ENCODE measurements at places on chromosomes 2 and 18.

DNA sequence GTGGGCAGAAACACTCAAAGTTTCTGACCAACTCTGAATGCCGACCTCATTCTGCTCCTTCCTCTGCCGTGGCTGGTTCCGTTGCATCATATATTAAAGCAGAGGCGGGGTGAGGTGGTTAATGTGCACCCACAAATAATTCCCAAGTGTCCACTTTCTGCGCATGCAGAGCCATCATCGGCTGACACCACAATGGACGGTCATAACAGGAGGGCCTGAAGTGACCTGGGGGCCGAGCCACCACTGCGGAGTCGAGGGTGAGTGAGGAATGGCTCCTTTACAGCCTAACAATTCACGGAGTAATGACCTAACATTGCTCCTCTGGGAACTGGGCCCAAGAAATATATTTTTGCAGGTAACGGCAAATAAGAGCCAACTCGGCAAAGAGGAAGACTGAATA, 32.9 kb upstream of the GLI2 start:
- DNase-seq, result no peak

GRCh38 chr18:37253394-37254235, 312.0 kb downstream of the CELF4 start:
- DNase-seq, result no peak

- DNase-seq, result no peak
Measured at GRCh38 chr2:160175169-160176134, 24.6 kb downstream of the ITGB6 start.

DNA sequence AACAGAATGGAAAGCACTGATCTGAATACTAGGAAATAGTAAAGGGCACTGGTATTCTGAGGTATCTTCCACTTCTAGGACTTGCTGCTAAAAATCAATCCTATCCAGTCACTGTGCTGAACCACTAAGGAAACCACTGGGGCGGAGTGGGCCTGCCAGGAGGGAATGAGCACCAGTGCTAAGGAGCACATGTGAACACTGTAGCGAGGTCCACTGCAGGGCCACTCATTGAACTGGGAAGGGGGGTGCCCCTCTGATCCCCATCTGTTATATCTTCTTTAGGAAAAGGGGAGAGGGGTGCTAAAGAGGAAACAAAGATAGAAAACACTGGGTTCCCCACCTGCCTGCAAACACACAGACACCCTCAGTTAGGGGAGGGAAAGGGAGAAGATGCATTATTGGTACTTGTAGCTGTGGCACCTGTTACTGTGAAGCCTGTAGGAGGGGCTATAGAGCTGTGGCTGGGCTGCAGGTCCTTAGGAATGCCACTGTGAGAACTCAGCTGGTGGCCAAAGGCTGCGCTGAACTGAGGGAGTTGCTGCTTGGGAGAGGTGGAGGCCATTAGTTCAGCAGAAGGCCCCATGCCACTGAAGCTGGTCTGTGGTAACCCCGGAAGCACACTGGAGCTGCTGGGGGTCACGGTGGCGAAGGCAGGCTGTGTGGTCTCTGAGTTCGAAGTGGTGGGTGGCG, 81.8 kb downstream of the INO80D start:
- DNase-seq, result no peak

GRCh38 chr18:23802817-23803216, 113.6 kb downstream of the LAMA3 start:
- no peak for DNase-seq

DNA sequence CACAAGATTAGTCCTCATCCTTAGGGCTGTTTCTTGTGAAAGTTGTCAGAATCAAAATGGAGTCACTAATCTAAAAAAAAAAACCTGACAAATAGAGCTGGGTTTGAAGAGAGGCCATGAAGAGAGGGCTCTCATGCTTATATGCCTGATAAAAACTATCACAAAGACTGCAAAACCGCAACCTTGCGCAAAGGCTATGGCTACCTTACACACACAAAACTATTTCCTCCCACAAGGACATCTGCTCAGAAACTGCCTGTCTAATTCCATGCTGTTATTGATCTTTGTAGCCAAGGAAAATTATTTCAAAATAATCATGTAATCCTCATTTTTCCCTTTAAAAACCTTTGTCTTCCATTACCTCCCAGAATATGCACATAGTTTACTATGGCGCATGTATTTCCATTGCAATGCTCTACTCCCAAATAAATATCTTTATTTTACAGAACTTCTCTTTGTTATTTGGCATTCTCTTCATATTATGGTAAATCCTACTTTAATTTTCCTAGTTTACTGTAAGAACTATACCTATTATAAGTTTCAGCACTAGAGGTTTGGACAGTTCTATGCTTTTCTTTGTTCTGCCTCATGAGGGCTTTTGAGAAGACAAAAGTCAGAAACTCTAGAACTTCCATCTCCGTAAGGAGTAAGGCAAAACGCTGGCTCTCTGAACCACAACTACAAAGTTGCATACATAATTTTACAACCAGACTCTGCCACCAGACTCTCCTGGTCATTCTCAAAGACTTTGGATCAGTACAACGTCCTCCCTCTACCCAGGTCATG, 9.6 kb upstream of the DPYSL5 start:
- no peak for DNase-seq

- no peak for DNase-seq
Measured at GRCh38 chr2:181523756-181524155, 66.6 kb downstream of the ITGA4 start.

DNA sequence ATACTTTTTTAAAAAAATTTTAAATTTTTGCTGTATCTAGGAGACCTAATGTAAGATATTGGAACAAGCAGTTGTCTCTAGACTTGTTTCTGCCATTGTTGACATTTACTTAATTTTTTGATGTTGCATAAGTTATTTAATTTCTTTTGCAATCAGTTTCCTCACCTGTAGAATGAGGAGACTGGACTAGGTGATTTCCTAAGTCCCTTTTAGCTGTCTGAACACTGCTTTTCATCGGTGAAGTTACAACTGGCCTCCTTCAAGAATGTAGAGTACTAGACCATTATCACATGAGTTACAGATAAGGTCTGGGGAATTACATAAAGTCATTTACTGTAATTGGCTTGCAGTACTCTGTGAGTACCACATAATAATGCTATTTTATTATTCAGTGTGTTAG, 147.6 kb downstream of the LTBP1 start:
- no peak for DNase-seq

DNA sequence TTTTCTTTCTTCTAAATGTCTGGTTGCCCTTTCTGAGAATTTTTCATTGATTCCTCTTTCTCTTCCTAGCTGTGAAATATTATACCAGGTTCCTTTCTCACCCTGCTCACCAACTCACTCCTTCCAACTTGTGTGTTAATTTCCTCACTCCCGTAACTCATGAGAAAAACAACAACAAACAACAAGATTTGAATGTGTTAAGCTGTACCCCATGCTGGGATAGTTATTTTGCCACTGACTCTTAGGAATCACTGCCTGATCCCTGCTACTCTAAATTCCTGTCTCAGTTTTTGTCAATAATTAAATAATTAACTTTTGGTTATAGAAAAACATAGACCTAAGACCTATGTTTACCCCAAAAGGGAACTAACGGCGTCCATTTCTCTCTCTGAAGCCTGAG, 242.7 kb downstream of the DPP10 start:
- DNase-seq, result no peak

- DNase-seq, result no peak
Measured at GRCh38 chr2:240981280-240981679, 17.1 kb upstream of the SNED1 start.

GRCh38 chr18:63342206-63342605, 22.6 kb upstream of the BCL2 start:
- DNase-seq, result no peak

DNA sequence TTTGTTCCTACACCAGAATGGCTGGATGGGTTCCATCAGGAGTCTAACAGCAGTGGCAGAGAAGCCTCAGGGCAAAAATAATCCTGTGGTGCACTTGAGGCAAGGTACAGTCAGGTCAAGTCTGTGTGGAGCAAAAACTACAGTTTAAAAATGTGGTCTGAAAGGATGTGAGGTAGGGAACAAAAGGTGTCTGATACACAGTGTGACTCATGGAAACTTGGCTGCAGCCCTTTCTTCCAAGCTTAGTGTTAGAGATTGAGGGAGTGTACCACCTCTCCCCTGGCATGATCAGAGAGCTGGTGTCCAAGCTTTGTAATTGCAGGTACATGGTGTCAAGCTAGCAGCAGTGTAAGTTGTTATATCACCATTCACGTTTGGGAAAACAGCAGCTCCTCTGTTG, 8.9 kb downstream of the ANKAR start:
- peak; percentile 70 for DNase-seq

GRCh38 chr18:9079818-9080528, 22.5 kb upstream of the NDUFV2 start:
- no peak for DNase-seq

- DNase-seq, result no peak
Measured at GRCh38 chr2:161576421-161576820, 47.8 kb upstream of the SLC4A10 start.

- DNase-seq, result no peak
Measured at GRCh38 chr2:97926946-97927345, 68.8 kb downstream of the TMEM131 start.

GRCh38 chr2:215422676-215423075, 13.2 kb downstream of the FN1 start:
- DNase-seq, result no peak

DNA sequence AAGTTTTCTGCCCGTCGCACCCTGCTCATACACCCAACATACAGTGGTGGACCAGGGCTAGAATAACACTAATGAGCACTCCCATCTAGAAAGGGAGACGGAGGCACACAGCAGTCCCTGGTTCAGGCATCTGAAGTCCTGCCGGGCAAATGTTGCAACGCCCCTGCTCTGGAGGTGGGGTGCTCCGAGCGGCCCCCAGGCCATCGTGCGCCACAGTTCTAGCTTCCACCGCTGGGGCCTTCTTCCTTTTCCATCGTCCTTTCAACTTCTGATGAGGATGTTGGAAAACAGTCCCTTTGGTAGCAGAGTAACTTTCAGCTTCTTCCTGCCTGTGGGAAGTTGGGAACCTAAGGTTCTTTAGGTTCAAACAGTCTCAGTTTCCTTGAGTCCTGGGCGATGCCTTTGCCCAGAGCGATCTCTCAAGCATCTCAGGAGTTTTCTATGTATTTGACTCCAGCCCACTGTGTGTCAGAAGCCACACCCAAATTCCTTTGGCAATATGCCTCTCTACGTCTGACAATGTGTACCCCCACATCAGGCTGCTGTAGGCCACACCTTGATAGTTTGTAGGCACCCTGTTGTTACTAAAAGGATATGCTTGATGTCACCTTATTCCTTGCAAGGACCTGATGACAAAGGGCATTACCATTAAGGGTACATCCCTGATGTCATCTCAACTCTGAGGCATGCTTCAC, 258.8 kb downstream of the GLI2 start:
- DNase-seq, result no peak

DNA sequence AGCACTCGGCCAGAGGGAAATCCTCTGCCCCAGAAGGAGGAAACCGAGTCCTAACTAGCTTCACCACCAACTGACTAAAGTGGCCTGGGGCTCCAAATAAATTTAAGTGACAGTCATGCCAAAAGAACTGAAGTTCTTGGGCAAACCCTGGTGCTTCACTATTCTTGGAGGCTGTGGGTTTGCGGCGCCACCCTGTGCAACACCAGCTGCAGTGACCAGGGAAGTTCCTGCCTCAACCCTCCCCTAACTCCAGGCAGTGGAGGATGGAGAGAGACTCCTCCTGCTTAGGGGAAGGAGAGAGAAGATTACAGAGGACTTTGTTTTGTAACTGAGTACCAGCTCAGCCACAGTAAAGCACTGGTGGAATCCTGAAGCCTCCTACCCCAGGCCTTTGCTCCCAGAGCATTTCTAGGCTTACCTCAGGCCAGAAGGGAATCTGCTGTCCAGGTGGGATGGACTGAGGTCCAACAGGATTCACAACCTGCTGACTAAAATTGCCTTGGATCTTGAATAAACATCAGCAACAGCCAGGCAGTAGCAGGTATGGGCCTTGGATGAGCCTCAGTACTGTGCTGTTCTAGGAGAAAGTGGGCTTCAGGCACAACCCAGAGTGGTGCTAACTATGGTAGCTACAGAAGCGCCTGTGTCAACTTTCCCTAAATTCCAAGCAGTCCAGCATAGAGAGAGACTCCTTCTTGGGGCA, 29.4 kb upstream of the BMP10 start:
- DNase-seq, result no peak

- DNase-seq, result no peak
Measured at GRCh38 chr2:162609798-162610197, 228.8 kb downstream of the KCNH7 start.

- DNase-seq, result no peak
Measured at GRCh38 chr2:118689033-118689432, 158.4 kb downstream of the EN1 start.

DNA sequence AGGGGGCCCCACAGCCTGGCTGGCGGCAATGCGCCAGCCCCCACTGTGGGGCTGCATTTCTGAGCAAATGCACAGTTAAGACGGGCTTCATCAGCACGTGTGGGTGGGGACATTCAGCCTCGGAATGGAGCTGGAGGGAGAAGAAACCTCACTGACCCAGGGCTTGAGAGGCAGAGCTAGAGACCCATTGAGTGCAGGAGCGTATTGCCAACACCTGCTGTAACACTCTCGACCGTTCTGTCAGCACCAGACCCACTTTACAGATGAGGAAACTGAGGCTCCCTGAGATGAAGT, 200.9 kb upstream of the RAB6C start:
- no peak for DNase-seq

GRCh38 chr2:237877576-237878307, 18.3 kb downstream of the RAMP1 start:
- DNase-seq, result no peak

- DNase-seq, result no peak
Measured at GRCh38 chr2:178403671-178404306, 47.2 kb downstream of the PRKRA start.

GRCh38 chr2:133532919-133533318, 35.3 kb downstream of the NCKAP5 start:
- peak; percentile 76 for DNase-seq

DNA sequence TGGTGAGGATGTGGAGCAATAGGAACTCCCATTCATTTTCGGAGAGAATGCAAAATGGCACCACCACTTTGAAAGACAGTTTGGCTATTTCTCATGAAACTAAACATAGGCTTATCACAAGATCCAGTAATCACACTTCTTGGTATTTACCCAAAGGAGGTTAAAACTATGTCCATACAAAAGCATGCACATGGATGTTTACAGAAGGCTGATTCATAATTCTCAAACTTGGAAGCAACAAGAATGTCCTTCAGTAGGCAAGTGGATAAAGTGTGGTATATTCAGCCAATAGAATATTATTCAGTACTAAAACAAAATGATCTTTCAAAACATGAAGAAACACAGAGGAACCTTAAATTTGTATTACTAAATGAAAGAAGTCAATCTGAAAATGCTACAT, 440.6 kb downstream of the FBXO15 start:
- no peak for DNase-seq

GRCh38 chr2:45649858-45650811, 1.3 kb upstream of the PRKCE start:
- peak; percentile 43 for DNase-seq

- peak; percentile 73 for DNase-seq
Measured at GRCh38 chr2:11344956-11345677, 681 bp upstream of the ROCK2 start.

Data from NCI-H226 (cell line).